GM23248 (cell line): ENCODE measurements at places on chromosomes 1 and 21.

DNA sequence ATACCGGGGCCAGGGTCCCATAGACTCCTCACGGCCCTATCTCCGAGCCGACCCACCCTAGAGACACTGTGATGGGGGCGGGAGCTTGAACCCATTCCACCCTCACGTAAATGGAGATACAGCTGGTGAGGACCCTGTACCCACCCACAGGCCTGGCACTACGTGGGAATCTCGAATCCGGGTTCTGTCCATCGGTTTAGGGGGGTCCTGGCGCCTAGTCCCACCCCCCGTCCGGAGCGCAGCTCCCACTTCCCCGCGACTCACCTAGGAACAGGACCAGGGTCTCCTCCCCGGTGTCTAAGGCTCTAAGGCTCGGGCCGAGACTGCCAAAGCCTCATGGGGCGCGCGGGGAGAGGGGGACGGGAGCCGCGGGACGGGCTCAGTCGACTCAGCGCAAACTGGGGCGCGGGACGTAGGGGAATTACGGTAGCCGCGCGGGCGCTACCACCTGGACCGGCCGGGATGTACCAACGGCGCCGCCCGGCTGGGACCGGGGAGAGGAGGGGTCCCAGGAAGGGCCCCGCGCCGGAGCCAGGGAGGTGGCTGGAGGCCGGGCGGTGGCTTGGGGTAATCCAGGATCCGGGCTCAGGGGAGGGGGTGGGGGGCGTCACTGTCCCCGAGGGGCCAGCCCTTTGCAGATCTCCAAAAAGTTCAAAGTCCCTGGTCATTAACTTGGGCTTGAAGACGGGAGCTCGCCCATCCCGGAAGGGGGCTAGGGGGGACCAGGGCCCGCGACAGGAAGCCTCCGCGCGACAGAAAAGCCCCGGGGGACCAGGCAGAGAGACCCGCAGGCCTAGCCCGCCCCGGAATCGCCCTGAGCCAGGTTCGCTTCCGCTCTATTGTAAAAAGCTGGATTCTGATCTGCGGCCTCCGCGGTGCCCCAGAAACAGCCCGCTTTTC lies 1.0 kb downstream of the PLEKHG5 start:
- H3K27me3 ChIP-seq: no peaks in the 10 kb centered on the region
- peak; percentile 85 for DNase-seq
- H3K4me1 ChIP-seq: peaks cover 16% of the 10 kb centered on the region
- no peaks in the 10 kb centered on the region for H3K36me3 ChIP-seq
- peak overlapping the region; percentile 76; the same call in 1 of the 2 replicates for H3K27ac ChIP-seq

GRCh38 chr1:99749504-99750347 lies 16.7 kb downstream of the FRRS1 start:
- H3K4me3 ChIP-seq: no peak overlapping the region
- H3K4me1 ChIP-seq: no peaks in the 10 kb centered on the region; the same call in 1 of the 2 replicates
- no peak overlapping the region for H3K27ac ChIP-seq
- DNase-seq: no peak

- no peaks in the 10 kb centered on the region for H3K27me3 ChIP-seq
- DNase-seq: no peak
- H3K27ac ChIP-seq: no peak overlapping the region
Measured at GRCh38 chr21:15993951-15994350, 264.2 kb downstream of the USP25 start.

DNA sequence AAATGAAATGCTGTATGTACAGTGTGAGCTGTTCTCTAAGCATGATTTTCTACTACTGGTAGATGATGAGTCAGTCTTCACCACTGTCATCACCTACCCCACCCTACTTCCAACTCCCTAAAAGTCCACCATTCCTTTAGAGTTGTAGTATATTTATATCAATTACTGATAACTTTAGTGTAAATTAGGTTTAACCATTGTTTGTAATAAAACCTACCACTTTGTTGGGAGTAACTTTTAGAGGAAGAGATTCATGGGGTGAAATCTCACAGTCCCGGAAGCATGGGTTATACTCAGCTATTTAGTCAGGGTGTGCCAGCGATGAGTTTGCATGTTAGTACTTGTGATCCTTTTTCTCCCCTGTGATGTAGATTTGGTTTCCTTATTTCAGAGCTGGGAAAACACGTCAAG lies 17.1 kb downstream of the MORC3 start:
- H3K4me3 ChIP-seq: peak overlapping the region; percentile 20; the same call in 1 of the 2 replicates
- peak; percentile 85 for DNase-seq
- peaks cover 28% of the 10 kb centered on the region for H3K36me3 ChIP-seq
- H3K27me3 ChIP-seq: no peaks in the 10 kb centered on the region
- H3K4me1 ChIP-seq: peaks cover 23% of the 10 kb centered on the region

DNA sequence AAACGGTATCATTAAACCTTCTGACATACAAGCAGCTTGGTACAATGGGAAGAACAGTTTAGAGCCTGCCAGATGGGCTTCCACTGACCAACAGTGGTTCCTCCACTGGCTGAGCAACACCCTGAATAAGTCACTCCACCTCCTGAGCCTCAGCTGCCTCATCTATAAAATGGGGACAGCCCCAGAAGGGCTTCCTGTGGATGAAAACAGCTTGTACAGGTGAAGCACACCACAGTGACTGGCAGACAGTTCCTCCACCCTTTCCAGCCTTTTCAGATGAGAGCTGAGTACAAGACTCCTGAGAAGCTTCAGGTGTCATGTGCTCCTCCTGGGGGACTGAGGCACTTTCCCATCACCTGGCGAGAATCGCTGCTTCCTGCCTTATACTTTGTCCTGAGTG lies 2.1 kb downstream of the CAPZB start:
- H3K27ac ChIP-seq: peak overlapping the region; percentile 77
- H3K4me3 ChIP-seq: peak overlapping the region; percentile 91
- peaks cover 64% of the 10 kb centered on the region for H3K4me1 ChIP-seq
- H3K36me3 ChIP-seq: no peaks in the 10 kb centered on the region; the same call in 1 of the 2 replicates

DNA sequence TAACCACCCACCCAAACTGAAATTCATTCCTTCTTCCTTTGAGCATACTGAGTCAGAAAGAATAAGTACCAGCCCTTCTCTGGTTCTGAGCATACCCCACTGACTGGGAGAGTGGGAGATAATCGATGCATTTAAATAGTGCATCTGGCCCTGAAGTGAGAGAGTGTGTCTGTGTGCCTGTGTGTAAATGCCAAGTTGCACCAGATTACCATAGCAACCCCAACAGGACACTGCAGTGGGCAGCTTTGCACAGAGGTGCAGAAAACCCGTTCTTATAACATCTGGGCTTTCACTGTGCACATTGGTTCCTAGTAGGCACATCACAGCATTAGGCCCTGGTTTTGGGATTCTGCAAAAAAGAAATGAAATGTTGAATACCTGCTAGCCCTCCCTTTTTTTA lies 2.3 kb downstream of the ASTN1 start:
- no peak overlapping the region for H3K4me3 ChIP-seq
- no peak overlapping the region for H3K27ac ChIP-seq
- no peaks in the 10 kb centered on the region for H3K4me1 ChIP-seq
- H3K36me3 ChIP-seq: no peaks in the 10 kb centered on the region

DNA sequence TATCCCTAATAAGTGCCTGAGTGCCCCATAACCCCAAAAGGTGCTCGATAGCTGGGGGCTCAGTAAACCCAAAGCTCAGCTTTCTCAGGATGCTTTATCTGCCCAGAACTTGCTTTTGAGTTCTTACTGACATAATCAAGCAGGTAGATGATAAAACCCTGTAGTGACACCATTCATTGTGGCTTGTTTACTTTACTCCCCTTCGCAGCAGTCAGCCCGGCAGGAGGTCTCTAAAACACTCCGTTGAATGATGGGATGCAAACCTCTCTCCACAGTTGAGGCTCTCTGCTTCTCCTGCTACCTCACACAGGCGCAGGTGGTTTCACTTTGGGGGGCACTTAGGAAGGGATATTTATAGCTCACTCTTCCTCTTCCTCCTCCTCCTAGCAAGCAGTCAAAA lies 349.4 kb downstream of the HLX start:
- no peaks in the 10 kb centered on the region for H3K36me3 ChIP-seq
- no peak overlapping the region for H3K4me3 ChIP-seq
- no peaks in the 10 kb centered on the region for H3K4me1 ChIP-seq
- DNase-seq: no peak

DNA sequence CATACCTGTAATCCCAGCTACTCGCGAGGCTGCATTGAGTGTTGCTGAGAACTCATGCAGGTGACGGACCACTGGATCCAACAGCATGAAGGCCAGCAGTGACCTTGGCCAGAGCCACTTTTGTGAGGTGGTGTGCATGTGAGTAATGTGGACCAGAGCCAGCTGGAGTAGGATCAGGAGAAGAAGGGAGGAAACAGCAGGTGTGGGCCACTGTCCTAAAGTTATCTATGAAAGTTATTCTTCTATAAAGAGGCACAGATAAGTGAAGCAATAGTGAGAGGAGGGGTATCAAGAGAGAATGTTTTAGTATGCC lies 47.8 kb downstream of the TCP10L start:
- H3K36me3 ChIP-seq: no peaks in the 10 kb centered on the region
- DNase-seq: no peak
- H3K27me3 ChIP-seq: no peaks in the 10 kb centered on the region
- H3K4me3 ChIP-seq: no peak overlapping the region

GRCh38 chr1:114081437-114082303 lies 72.0 kb downstream of the SYT6 start:
- H3K27me3 ChIP-seq: peaks cover 44% of the 10 kb centered on the region
- no peak for DNase-seq
- no peaks in the 10 kb centered on the region for H3K4me1 ChIP-seq
- no peak overlapping the region for H3K4me3 ChIP-seq
- H3K36me3 ChIP-seq: no peaks in the 10 kb centered on the region

DNA sequence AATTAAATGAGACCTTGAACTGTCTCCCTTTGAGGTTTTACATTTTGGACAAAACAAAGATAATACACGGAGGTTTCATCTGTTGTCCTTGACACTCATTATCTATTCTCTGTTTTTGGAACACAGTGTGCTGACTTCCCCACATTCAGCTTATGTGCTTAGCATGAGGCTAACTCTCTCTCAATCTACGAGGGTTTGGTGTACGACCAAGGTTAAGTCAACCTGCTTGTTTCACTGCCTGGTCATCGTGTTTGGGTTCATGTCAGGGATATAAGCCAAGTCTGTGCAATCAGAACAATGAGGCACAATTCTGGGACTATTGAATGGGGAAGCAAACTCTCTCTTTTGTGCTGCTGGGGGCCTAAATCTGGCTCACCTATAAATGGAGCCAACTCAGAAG lies 328.5 kb upstream of the USP25 start:
- H3K27ac ChIP-seq: no peak overlapping the region
- no peak for DNase-seq
- no peaks in the 10 kb centered on the region for H3K36me3 ChIP-seq
- H3K4me3 ChIP-seq: no peak overlapping the region
- H3K27me3 ChIP-seq: no peaks in the 10 kb centered on the region

- no peak for DNase-seq
- no peaks in the 10 kb centered on the region for H3K36me3 ChIP-seq
- H3K4me1 ChIP-seq: no peaks in the 10 kb centered on the region
- H3K27ac ChIP-seq: no peak overlapping the region
Measured at GRCh38 chr1:37725851-37726613, 33.7 kb downstream of the CDCA8 start.

DNA sequence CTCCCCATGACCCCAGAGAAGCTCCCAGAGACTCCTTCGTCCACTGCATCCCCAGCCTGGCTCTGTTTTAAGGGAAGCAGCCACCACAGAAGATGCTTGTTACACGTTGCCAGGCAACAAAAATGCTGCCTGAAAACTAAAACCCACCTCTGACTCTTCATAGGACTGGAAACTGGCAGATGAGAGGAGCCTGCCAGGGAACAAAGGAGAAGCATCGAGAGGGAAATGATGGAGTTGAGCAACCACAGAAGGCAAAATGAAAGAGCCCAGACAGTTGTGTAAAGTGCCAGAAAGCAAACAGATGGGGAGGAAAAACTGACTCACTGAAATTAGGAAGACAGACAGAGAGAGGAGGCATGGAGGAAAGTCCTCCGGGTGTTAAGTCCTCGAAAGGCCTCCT lies 118.4 kb downstream of the KCNN3 start:
- H3K27me3 ChIP-seq: no peaks in the 10 kb centered on the region
- no peak overlapping the region for H3K4me3 ChIP-seq
- H3K27ac ChIP-seq: peak overlapping the region; percentile 64
- DNase-seq: peak; percentile 95
- H3K4me1 ChIP-seq: peaks cover 30% of the 10 kb centered on the region

DNA sequence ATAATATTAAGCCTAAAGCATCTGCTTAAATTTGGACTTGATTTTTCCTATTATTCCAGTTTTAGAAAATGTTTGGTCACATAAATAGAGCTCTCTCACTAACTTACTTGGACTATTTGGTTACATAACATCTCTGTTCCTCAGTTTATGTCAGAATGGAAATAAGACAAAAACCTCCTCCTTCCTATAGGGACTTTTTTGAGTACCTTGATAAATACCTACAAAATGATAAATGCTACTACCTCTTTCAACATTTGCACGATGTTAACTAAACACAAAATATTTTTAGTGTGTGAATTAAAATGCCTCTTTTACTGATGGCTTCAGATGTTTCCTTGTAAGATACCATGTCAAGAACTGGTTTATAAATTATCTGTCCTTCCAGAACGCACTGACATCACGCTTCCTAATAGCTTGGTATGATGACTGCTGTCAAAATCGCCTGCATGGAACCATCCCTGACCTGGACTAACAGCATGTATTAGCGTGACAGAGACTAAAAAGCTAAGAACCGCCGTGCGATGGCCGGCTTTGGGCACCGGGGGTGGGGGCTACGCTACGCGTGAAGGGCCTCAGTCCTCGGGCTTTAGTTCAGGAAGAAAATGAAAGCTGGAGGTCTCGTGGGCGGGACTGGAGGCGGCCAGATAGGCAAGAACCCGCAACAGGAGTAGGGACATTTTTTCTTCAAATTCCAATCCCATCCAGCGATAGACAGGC lies 133.2 kb upstream of the BARHL2 start:
- H3K4me3 ChIP-seq: peak overlapping the region; percentile 81
- H3K36me3 ChIP-seq: no peaks in the 10 kb centered on the region
- no peaks in the 10 kb centered on the region for H3K27me3 ChIP-seq
- no peaks in the 10 kb centered on the region for H3K4me1 ChIP-seq
- no peak overlapping the region for H3K27ac ChIP-seq
- DNase-seq: peak; percentile 58

- H3K36me3 ChIP-seq: no peaks in the 10 kb centered on the region
- DNase-seq: peak; percentile 74
- no peaks in the 10 kb centered on the region for H3K27me3 ChIP-seq
Measured at GRCh38 chr1:172089768-172090510, 248.6 kb downstream of the DNM3 start.

- H3K4me3 ChIP-seq: peak overlapping the region; percentile 98
- peak overlapping the region; percentile 89 for H3K27ac ChIP-seq
- no peaks in the 10 kb centered on the region for H3K27me3 ChIP-seq
- DNase-seq: no peak
- peaks cover 38% of the 10 kb centered on the region for H3K4me1 ChIP-seq
Measured at GRCh38 chr1:85276978-85277639, 677 bp upstream of the BCL10 start.

- DNase-seq: peak; percentile 18
- H3K36me3 ChIP-seq: no peaks in the 10 kb centered on the region
- peaks cover 25% of the 10 kb centered on the region for H3K4me1 ChIP-seq
- H3K27me3 ChIP-seq: no peaks in the 10 kb centered on the region
Measured at GRCh38 chr1:61093525-61094137, 11.3 kb downstream of the NFIA start.
